ENCODE measurements at places on chromosomes 11 and 22.

- peak; percentile 73 for DNase-seq
These were observed 3.9 kb upstream of the PIWIL4 start for GRCh38 chr11:94563176-94563847.

DNA sequence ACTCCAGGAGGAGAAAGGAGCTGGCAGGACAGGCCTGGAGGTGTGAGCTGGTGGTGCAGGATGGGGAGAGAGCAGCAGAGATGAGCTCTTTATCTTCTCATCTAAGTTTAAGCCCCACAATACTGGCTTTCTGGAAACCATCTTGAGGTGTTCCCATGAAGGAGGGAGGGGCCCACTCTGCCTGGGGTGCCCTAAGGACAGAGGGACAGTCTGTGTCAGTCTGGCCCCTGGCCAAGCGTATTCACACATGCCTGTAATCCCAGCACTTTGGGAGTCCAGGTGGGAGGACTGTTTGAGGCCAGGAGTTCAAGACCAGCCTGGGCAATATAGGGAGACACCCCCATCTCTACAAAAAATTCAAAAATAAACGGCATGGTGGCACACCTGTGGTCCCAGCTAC, 8.9 kb downstream of the SERHL2 start:
- DNase-seq, result no peak

DNA sequence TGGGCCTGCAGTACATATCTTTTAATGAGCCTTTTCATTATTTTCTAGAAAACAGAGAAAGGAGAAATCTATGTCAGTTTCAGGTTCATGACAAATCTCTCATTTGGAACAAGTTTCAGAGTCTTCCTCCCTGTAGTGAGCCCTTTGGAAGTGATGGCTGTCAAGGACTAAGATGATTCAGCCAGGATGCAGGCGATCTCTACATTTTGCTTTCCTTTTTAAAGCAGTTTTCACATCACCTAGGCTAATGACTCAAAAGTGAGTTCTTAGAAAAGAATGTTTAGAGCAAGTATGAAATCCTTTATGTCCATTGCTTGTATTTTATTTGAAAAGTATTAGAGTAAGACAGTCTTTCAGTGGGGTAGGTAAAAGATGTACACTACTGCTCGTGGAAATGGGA, 130.1 kb downstream of the TRPC6 start:
- peak; percentile 45 for DNase-seq

DNA sequence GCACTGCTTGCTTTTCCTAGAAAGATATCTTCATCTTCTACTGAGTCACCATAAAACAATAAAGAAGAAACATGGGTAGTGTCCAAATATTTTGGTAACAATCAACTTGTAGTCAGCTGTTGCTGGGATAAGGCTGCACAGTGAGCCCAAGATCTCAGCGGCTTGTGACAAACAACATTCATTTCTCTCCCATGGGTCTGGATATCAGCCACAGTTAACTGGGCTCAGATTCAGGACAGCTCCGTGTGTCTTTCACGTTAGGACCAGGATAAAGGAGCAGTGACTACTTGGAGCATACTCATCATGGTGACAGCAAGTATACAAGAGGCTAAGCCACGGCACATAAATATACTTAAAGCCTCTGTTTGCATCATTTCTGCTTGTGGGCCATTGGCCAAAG, 27.9 kb upstream of the GRK3 start:
- no peak for DNase-seq

- peak; percentile 90 for DNase-seq
These were observed 1.7 kb downstream of the TOM1 start for GRCh38 chr22:35301372-35301874.

DNA sequence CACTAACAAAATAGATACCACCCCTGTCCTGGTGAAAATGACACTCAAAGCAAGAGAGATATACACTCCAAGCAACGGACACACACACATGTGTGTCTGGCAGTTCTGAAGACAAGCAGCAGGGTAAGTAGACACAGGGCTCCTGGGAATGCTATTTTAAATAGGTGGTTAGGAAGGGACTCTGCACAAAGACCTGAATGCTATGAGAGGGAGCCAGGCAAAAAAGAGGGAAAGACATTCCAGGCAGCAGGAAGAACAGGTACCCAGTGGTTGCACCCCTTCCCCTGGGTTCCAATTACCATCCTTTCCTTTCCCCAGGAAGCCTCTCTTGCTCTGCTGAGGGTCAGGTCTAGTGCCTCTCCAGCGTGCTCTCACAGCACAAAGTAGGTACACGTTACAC, 3.0 kb downstream of the UFD1 start:
- DNase-seq, result no peak

DNA sequence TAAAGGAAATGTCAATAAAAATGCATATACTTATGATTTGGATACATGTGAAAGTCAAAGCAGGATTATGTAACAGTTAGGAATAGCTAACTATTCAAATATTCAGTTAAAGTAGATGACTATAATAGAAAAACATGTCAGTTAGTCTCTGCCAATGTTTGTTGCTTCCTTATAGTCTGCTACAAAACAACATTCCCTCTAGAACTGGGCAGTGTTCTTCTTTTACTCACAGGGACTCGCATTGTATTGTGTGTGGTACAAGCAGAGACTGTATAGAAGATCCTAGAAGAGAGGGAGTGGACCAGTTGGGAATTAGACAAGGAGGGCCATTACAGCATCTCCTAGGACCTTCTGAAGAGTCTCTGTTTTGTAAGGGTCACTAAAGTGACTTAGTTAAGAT, 10.6 kb downstream of the ACAT1 start:
- no peak for DNase-seq

DNA sequence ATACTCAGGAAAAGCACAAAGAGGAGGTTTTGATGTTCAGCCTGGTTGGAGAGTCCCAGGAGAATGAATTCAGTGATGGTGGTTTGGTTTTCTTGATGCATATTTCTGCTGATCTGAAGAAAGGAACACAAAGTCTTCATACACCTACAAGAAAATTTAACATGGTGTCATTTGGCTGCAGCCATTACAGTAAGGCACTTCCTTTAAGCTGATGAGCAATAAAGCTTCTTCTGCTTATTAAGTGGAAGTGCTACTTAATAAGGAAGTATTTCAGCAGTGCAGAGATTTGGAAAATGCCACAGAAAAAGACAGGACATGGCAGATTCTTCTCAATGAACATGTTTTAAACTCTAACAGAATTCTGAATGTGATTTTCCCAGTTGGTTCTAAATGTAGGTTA, at the start of gene OR1S2:
Gene OR1S2, minus strand, starts transcription at position 101 of the 400 bp plus-strand sequence. Its CDS starts 0 bp downstream, at position 101.
- no peak for DNase-seq

DNA sequence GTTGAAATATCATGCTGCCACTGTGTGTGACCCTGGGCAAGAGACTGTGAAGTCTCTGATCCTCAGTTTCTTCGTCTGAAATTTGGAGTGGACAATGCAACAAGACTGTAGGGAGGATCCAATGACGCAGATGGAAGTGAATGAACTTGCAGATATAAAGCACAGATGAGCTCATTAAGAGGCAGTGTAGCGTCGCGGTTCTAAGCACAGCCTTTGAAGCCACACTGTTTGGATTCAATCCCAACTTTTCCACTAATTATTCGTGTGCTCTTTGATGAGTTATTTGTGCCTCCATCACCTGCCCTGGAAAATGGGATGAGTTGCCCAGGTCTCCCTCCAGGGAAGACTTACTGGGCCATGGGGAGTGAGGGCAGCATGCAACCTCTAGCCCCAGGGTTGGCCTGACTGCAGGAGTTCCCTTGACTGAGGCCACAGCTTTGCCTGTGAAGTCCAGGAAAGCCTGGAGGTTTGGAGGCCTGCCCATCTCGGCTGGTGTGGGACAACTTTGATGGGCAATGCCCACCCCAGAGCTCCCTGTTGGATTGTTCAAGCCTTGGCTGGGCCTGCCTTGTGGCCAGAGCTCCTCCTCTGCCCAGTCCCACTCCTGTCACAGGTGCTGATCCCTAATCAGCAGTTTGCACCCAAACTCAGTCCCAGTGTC, 266.0 kb upstream of the B3GAT1 start:
- DNase-seq, result no peak

DNA sequence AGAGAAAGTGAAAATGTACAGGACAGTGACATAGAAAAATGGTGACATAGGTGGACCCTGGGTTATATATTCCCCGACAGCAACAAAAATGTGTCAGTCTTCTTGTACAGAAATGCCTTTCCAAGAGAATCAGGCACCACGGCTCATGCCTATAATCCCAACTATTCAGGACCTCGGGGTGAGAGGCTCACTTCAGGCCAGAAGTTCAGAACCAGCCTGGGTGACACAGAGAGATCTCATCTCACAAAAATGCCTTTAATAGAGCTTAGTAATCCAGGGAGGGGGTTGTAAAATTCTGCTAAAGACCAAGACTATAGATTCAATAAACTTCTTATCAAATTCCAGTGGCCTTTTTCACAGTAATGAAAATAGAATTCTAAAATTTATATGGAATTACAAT, 10.7 kb downstream of the ZNF195 start:
- no peak for DNase-seq

DNA sequence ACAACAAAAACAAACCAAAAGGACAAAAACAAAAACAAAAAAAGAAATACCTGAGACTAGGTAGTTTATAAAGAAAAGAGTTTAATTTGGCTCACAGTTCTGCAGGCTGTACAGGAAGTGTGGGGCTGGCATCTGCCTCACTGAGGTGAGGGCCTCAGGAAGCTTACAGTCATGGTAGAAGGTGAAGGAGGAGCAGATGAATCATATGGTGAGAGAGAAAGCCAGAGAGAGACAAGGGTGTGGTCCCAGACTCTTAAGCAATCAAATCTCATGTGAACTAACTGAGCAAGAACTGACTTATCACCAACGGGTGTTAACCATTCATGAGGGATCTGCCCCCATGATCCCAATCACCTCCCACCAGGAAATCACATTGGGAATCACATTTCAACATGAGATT, 58.8 kb upstream of the ZBED5 start:
- DNase-seq, result no peak

DNA sequence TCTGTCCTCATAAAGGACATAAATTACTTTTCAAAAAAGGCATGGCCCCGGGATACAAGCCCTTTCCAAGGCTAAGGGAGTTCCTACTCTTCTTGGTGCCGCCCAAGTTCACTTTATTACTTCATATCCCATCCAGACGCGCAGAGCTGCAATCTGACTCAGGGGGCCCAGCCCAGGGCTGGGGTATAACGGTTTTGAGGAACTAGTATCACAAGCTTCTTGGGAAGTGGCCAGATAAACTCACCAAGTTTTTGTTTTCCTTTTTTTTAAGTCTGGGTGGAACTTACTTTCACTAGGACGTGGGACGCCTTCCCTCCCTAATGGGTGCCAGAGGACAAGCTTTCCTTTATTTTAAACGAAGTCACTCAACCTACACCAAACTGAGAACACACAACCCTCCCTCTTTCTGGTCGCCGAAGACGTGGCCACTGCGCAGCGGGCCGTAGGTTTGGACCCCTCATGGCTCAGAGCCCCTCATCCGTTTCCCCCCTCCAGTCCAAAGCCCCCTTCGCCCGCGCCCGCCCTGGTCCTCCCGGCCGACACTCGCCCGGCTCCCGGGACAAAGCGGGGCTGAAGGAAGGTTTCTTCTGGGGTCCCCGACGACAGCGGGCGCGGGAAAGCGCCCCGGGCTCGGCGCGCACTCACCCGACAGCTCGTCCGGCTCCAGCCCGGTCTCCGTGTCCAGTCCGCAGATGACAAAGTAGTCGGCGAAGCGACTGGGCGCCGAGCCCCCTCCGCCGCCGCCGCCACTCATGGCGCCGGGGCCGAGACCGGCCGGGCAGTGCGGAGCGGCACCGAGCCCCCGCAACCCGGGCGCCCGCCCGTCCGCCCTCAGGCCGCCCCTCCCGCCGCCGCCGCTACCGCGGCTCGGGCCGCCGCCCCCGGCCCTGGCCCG, 587 bp downstream of the DENND5A start:
- peak; percentile 82 for DNase-seq

DNA sequence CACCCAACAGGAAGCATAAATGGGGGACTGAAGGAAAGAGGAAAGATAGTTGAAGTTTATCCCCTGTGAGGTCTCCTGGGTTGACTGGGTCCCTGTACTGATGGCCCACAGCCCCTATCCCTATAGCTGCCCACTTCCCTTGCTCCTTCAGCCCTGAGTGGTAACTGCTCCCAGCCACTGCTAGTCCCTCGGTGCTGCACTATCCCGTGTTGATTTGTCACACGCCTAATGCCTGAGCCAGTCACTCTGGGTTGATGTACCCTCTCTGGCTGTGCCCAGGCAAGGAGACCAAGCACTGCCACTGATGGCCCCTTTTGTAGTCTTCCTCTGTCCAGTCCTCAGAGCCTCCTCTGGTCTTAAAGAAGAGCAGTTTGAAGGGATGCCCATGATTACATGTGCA, 9.6 kb downstream of the GDPD5 start:
- DNase-seq, result no peak

DNA sequence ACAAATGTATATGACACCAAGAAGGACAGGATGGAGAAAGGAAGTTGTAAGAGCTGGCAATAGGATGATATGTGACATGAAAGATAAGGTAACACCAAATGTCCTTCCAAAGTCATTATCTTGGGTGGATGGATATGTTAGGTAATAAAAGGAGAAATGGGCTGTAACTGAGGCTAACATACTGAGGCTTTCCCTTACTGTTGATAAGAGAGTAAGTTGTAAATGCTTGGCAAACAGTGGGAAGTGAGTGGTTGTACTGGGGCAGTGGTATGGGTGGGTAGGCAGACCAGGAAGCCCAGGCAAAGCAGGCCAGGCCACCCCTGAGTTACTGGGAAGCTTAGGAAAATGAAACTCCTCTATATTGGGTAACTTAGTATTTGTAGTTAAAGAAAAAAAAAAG, 73.7 kb downstream of the ARHGAP42 start:
- no peak for DNase-seq

DNA sequence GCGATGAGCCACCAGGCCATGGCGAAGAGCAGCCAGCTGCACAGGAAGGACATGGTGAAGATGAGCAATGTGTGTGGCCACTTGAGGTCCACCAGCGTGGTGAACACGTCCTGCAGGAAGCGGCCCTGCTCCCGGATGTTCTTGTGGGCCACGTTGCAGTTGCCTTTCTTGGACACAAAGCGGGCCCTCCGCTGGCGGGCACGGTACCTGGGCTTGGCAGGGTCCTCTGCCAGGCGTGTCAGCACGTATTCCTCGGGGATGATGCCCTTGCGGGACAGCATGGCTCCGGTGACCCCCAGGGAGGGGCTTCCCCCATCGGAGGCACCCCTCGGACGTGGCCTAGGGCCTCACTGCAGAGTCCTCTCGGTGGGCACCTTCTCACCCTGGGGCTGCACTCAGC, 648 bp downstream of the KCNJ11 start:
- DNase-seq, result no peak

DNA sequence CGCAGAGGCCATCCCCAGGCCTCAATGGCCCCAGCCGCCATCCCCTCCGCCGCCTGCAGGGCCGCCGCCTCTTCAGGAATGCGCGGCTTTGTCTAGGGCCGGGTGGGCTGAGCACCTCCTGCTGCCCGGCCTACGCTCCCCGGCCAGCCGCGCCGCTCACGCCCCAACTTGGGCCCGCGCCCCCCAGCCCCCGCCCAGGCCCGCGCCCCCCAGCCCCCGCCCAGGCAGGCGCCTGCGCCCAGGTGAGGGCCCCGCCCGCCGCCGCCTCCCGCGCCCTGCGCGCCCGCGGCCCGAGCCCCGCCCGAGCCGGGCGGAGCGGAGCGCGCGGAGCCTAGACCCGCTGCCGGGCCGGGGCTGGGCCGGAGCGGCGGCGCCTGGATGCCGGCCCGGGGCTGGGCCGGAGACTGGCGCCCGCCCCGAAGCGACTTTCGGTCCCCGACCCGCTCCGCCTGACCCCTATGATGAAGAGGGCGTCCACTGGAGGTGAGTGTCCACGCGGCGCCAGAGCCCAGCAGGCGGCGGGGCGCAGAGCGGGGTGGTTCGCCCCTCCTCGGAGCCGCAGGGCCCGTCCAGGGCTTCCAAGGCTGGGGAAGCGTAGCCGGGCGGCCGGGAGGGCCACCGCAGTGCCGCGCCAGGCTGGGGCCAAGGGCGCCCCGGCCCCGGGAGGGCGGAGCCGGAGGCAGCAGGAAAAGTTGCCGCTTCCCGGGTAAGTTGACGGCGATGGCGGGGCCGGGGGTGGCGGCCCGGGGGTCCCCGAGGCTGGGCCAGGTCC, 34.3 kb upstream of the PRODH start:
- no peak for DNase-seq
